ENCODE measurements at places on chromosomes 11 and 22.

- no peak for DNase-seq
Measured at GRCh38 chr22:17441326-17441725, 72.1 kb downstream of the CECR2 start.

DNA sequence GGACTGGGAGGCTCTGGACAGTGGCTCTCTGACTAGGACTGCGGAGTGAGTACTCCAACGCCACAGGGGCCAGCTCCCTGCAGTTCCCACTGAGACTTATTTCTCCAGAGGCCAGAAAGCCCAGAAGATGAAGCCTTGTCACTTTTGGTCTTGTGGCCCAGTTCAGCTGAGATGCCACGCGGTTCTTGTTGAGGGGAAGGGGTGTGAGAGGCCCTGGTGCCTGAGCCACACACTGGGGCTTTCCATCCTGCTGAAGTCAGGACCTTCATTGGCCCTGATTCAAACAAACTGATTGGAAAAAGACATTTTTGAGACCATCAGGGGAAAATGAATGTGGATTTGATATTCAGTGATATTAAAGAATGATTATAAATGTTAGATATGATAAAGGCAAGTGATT lies 73.6 kb downstream of the UBASH3B start:
- no peak for DNase-seq

- DNase-seq, result no peak
Measured at GRCh38 chr22:46914481-46914880, 152.0 kb downstream of the TBC1D22A start.

DNA sequence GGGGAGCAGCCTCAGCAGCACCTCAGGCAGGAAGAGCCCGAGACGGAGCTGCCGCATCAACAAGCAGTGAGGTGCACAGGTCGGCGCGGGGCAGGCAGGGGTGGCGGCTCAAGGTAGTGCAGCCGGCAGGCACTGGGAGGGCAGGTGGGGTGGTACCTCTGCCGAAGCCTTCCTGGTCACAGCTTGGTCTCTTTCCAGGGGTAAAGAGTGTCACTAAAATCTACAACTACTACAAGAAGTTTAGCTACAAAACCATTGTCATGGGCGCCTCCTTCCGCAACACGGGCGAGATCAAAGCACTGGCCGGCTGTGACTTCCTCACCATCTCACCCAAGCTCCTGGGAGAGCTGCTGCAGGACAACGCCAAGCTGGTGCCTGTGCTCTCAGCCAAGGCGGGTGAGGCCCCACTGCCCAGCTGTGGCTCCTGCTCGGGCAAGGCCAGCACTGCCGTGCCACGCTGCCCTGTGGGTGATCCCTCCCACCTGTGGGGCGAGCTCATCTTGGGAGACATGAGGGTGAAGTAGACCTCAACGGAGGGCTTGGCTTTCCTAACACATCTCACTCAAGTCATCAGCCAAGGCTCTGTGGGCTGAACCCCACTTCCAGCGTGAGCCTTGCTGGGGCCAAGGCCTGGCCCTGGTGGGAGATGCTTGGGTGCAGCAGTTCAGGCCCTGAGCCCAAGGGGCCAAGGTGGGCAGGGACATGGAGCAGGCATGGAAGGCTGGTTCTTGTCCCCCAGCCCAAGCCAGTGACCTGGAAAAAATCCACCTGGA lies 13.6 kb downstream of the GATD1 start:
- DNase-seq, result no peak

DNA sequence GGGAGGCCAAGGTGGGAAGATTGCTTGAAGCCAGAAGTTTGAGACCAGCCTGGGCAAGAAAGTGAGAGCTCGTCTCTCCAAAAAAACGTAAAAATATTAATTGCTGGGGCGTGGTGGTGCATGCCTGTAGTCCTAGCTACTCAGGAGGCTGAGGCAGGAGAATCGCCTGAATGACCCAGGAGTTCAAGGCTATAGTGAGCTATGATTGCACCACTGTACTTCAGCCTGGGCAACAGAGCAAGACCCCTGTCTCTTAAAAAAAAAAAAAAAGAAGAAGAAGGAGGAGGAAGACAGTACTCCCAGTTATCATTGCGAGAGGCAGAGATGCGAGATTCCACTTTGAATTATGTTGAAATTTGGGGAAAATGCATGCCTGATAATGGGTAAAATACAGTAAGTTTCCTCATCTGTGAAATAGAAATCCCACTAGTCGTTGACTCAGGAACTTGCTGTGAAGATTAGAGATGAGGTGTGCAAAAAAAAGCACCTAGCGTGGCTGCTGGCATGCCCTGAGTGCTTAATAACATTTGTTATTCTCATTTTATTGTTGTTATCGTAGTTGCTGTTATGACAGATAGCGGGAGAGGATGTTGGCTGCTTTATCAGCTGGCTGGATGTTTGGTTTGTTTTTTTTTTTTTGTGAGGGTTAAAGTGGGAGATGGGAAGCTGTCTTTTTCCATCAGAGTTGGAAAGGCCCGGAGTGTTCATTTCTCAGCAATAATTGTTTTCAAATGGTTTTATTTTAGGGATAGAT lies 33.4 kb downstream of the BCR start:
- no peak for DNase-seq

DNA sequence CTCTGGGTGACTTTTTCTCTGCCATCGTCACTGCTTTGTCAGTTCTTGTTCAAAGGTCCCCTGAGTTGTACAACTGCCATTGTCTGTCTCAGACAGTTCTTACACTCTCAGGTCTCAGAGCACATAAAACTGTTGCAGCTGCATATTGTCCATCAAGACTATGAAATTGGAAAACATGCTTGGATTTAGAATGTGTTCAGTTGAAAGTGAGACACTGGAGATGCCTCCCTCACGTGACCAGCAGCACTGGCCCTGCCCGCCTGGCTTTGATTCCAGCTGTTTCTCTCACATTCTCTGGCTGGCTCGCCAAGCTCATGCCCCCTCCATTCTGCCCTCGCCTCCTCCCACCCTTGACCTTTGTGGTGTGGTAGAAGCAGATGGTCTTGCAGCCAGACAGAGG lies 244.2 kb downstream of the NTM start:
- DNase-seq, result no peak

- DNase-seq, result no peak
Measured at GRCh38 chr11:9090488-9091043, 833 bp downstream of the SCUBE2 start.

DNA sequence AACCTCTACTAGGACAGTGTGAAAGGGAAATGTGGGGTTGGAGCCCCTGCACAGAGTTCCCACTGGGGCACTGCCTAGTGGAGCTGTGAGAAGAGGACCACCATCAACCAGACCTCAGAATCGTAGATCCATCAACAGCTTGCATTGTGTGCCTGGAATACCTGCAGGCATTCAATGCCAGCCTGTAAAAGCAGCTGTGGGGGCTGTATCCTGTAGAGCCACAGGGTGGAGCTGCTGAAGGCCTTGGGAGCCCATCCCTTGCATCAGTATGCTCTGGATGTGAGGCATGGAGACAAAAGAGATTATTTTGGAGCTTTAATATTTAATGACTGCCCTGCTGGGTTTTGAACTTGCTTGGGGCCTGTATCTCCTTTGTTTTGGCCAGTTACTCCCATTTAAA lies 46.3 kb downstream of the PGR start:
- DNase-seq, result no peak

DNA sequence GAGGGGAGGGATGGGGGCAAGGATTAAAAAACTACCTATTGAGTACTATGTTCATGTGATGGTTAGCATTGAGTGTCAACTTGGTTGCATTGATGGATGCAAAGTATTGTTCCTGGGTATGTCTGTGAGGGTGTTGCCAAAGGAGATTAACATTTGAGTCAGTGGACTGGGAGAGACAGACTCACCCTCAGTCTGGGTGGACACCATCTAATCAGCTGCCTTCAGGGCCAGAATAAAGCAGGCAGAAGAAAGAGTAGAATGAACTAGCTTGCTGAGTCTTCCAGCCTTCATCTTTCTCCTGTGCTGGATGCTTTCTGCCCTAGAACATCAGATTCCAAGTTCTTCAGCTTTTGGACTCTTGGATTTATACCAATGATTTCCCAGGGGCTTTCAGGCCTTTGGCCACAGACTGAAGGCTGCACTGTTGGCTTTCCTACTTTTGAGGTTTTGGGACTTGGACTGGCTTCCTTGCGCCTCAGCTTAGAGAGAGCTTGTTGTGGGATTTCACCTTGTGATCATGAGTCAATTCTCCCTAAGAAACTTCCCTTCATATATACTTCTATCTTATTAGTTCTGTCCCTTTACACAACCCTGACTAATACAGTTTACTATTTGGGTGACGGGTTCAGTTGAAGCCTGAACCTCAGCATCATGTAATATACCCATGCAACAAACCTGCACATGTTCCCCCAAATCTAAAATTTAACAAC lies 70.2 kb downstream of the MTNR1B start:
- DNase-seq, result no peak

DNA sequence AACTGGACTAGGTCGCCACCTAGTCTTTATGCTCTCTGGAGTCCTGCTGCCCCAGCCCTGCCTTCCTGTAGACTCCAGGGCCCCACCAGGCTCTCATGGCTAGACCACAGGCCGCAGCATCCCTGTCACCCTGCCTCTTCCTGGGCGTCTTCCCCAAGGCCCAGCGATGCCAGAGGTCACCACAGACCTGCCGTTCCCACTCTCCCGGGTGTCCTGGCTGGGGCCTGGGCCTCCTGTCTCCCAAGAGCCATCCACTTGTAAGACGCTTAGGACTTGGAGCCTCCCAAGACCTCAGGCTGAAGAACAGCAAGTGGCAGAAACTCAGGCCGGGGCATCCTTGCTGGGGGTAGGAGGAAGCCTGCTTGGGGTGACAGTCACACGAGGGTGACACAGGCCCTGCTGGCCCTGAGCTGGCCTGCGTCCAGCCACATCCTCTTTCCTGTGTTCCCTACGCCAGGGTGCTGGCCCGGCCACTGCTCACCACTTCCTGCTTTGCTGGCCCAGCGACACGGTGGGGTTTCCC lies 2.0 kb upstream of the TCIRG1 start:
- no peak for DNase-seq

DNA sequence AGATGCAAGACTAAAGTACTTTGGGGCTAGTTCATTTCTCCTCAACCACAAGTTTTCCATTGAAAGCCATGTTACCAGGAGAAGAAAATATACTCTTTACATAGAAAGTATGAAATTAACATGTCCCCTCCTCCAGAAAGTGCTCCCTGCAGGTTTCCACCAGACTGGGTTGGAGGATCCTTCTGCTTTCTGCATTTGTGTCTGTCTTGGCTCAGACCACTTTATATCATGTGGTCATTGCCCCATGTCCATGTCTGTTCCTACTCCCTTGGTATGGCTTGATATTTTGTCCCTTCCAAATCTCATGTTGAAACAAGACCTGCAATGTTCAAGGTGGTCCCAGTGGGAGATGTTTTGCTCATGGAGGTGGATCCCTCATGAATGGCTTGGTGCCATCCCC lies 28.4 kb upstream of the ACER3 start:
- no peak for DNase-seq

DNA sequence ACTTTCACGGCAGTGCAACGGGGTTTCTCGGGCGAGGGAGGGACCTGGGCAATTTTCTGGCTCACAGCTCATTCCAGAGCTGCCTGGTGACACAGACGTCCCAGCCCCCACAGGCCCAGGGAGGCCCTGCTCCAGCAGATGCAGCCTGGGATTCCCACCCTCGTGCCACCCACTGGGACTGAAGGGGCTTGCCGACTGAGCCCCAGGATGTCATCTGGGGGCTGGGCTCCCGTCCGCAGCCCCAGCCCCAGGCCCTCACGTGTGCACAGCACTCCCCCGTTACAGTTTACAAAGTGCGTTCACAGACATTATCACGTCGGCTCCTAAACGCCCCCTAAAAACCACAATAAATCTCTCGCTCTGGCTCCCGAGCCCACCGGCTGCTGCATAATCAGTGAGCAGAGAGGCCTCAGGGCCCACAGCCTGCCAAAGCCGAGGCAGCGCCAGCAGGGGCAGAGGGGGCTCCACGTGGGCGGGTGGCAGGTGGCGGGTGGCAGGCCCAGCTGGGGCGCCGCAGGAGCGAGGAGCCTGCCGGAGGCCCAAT lies 76.9 kb upstream of the TCF20 start:
- DNase-seq, result no peak

- DNase-seq, result no peak
Measured at GRCh38 chr11:131833366-131833765, 463.0 kb downstream of the NTM start.

GRCh38 chr11:69157822-69158231 lies 2.1 kb downstream of the SMIM38 start:
- no peak for DNase-seq

DNA sequence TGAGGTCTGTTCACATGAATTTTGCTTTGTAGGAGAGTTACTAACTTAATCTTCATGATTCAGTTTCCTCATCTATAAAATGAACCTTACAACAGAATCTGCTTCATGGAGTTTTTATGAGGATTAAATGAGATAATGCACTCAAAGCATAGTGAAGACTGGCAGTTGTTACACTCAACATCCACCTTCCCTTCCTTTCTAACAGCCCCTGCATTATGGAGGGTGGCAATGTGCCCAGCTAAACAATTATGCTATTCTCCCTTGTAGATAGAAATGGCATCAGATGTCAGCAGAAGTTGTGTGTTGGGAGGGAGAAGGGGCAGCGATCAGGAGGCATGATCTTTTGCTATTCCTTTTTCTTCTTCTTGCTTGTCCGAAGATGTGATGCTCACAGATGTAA lies 6.5 kb downstream of the POU2AF1 start:
- DNase-seq, result no peak

DNA sequence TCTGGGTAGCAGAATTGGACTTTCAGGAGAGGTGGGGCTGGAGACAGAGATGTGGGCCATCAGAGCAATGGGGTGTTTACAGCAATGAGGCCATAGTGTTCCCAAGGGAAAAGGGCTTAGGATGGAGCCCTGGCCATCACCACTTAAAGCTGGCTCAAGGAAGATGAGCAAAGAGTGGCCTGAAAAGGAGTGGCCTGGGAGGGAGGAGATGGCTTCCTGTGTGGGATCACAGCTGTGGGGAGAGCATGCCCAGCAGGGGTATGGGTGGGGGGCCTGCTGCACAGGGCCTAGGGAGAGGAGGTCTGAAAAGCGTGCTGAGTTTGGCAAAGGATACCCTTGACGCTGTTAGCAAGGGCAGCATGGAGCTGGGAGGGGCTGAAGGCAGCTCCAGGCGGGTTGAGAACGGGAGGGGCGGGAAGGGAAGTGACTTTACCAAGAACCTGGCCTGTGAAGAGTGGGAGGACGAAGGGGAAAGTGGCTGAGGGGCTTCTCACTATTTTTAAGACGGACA lies 13.9 kb downstream of the LRRC32 start:
- no peak for DNase-seq

- DNase-seq, result no peak
Measured at GRCh38 chr11:83302151-83302550, 16.0 kb upstream of the CCDC90B start.

DNA sequence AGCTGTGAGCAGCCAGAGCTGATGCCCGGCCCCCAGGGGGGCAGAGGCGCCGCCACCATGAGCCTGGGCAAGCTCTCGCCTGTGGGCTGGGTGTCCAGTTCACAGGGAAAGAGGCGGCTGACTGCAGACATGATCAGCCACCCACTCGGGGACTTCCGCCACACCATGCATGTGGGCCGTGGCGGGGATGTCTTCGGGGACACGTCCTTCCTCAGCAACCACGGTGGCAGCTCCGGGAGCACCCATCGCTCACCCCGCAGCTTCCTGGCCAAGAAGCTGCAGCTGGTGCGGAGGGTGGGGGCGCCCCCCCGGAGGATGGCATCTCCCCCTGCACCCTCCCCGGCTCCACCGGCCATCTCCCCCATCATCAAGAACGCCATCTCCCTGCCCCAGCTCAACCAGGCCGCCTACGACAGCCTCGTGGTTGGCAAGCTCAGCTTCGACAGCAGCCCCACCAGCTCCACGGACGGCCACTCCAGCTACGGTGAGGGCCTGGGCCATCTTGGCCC lies 6.1 kb downstream of the CDC42EP1 start:
- no peak for DNase-seq

GRCh38 chr11:36135076-36135475 lies 154.1 kb downstream of the COMMD9 start:
- no peak for DNase-seq

- no peak for DNase-seq
Measured at GRCh38 chr11:117684111-117684510, 112.9 kb downstream of the DSCAML1 start.

All from effector CD8-positive, alpha-beta T cell (primary cell).